Effector memory CD8-positive, alpha-beta T cell (primary cell): ENCODE measurements at places on chromosomes 7 and 10.

- DNase-seq = no peak
These were observed 32.9 kb downstream of the WIPI2 start for GRCh38 chr7:5222841-5223411.

GRCh38 chr7:151623766-151624165 lies 104.1 kb upstream of the RHEB start:
- DNase-seq = no peak

DNA sequence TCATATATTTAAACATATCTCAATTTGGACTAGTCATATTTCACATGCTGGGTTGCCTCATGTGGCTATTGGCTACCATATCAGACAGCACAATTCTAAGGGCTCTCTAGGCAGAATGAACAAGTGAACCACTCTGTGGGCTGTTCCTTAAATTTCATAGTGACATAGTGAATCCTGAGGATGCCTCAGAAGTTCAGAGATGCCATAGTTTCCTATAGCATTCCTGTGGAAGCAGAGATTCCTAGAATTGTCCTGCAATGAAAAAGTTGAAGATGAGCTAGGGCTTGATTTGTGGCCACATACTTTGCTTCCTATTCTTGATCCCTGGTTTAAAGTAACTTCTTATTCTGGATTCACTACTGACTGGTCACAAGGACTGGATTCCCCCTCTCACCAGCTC lies 35.6 kb downstream of the MKX start:
- no peak for DNase-seq

- no peak for DNase-seq
These were observed 309.2 kb downstream of the GPR158 start for GRCh38 chr10:25483999-25484398.

DNA sequence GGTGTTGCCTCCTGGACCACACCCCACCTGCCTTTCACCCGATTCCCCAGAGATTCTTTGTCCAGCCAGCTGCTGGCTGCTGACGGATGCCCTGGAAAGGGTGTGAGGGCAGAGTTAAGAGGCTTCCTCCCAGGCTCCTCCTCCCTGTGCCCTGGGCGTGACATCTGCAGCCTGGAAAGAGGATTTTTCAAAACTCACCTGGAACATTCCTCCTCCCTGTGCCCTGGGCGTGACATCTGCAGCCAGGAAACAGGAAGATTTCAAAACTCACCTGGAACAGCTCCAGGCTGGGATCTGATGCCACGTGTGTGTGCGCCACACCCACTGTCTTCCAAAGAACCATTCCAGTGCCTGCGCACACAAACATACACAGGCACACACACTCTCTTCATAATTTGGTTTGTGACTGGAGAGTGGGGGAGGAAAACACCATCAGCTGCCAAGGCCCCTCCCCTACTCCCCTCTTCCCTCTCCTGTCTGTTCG lies 5.2 kb downstream of the MARVELD1 start:
- no peak for DNase-seq

DNA sequence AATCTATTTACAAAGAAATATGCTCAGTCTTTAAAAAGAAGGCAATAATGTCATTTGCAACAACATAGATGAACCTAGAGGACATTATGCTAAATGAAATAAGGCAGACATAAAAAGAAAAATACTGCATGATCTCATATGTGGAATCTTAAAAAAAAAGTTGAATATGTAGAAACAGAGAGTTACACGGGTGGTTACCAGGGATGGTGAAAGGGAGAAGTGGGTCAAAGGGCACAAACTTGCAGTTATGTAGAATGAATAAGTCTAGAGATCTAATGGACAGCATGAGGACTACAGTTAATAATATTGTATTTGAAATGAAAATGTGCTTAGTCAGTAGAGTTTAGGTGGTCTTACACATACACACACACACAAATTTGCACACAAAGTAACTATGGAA lies 88.2 kb upstream of the CCDC71L start:
- no peak for DNase-seq

GRCh38 chr7:127320974-127321373 lies 68.2 kb upstream of the GRM8 start:
- DNase-seq = no peak

- no peak for DNase-seq
These were observed 68.3 kb downstream of the MINDY3 start for GRCh38 chr10:15791816-15792524.
